Effector memory CD8-positive, alpha-beta T cell (primary cell): ENCODE measurements at places on chromosomes 12 and 14.

DNA sequence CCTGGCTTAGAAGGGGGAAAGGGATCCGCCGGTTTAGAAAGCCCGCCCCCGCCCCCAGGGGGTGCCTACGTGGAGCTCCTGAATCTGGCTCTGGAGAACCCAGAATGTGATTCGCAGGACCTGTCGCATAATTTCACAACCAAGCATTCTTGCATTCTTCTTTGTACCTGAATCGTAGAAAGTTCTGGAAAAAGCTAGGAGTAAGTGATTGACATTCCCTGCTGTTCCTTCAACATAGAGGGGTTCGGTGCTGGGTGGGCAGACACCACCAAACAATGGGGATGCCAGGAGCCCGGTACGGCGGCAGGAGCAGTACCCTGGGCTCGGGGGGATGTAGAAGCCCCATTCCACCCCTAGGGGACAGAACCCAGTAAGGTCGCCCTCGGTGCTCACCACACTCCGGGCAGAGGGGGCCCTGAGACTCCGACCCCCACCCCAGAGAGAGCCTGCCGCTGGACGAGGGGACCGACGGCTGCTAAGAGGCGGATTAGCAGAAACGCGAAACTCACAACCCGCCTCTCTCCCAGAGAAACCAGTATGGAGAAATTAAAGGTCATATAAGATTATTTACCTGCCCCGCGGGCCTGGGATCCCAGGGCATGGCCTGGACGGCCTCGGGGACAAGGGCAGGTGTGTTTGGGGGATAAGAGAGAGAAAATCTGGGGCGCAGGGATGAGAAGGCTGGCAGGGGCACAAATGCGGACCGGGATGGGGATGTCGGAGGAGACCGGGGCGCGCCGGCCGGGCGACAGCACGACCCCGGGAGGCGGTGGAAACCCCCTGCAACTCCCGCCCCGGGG is 520 bp downstream of the CSRP2 start:
- no peak for DNase-seq

GRCh38 chr12:104966677-104967076 is 8.6 kb upstream of the SLC41A2 start:
- DNase-seq: no peak

DNA sequence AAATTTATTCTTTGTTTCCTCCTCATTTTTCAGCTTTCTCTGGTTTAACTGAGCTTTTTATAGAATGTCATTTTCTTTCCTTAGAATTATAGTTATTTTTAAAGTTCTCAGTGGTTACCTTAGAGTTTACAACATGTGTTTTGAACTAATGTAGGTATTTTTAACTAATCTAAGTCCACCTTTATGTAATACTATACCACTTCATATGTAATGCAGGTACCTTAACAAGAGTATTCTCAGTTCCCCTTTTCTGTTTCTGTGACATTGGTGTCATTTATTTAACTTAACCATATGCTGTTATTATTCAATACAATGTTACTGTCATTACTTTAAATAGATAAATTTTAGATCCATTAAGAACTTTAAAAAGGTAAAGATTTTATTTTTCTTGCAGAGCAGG is 30.3 kb upstream of the KCNC2 start:
- no peak for DNase-seq

GRCh38 chr14:89845346-89845745 is 109.2 kb downstream of the EFCAB11 start:
- no peak for DNase-seq

DNA sequence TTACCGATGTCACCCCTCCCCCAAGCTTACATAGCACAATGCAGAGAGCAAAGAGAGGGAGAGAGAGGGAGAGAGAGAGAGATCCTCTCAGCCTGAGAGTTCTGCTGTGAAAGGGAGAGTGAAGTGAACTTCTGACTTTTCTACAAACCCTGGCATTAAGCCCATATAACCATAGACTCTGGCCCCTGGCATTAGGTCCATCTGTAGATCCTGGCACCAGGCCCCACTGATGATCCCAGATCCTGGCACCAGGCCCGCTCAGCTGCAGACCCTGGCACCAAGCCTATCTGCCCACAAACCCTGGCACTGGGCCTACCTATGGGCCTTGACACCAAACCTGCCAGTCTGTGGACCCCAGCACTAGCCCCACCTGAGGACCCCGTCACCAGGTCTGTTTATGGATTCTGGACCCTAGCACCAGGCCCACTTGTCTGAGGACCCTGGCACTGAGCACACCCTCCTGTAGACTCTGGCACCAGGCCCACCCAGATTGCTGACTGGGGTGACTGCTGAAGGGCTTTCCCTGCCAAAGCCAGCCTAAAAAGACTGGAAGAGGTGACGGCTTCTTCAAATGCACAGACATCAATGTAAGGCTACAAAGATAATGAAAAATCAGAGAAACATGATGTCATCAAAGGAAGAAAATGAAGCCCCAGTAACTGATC is 14.5 kb upstream of the KRT83 start:
- no peak for DNase-seq

DNA sequence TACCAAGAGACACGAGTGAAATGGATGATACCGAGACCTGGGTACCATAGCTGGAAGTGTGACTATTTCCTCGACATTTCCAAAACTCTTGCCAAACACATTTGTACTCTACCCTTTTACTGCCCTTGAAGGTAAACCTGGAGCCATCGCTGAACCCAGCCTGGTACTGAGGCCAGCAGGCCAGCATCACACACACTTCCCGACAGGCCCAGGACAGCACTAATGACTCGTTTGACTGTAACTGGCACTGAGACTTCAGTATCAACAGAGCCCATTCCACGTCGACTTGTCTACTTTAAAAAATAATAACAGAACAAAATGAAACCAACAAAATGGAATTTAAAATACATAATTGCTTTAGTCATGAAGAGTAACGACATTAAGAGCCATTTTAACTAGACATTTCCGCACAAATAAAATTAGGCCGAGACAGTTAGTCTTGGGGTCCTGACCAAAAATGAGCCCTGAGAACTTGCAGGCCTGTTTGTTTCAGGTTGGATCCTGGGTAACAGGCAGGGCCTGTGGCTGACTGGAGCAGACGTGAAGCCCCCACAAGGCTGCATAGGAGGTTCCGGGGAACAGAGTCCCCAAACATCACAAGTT is 94.3 kb downstream of the RIMBP2 start:
- DNase-seq: no peak

DNA sequence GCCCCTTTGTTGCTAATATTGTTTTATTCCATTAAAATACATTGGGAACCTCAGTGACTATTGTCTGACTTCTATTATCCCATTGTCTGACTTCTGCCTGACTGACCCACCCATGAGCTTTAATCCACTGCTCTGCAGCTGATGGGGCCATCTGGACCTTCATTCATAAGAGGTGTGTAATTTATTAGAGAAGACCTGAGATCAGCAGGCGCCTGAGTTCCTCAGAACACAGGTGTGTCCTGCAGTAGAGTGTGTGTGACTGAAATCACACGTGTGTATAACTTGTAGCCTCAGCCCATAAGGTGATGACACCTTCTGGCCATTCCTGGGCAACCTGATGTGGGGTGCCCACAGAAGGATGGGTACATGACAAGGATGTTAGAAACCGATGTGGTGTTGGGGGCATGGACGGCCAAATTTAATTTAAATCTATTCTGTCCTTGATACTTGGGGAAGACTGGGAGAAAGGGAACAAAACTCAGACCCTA is 821.0 kb downstream of the TMEM121 start:
- no peak for DNase-seq

- DNase-seq: no peak
These were observed at the start of gene TRPV4 for GRCh38 chr12:109833307-109834189. TRPV4 (minus strand) TSS chr12:109833398; CDS start chr12:109814796, 18,602 bp downstream.

- no peak for DNase-seq
These were observed 30.4 kb upstream of the BCAT1 start for GRCh38 chr12:24979329-24979728.
